ENCODE measurements at places on chromosomes 7 and 10.

DNA sequence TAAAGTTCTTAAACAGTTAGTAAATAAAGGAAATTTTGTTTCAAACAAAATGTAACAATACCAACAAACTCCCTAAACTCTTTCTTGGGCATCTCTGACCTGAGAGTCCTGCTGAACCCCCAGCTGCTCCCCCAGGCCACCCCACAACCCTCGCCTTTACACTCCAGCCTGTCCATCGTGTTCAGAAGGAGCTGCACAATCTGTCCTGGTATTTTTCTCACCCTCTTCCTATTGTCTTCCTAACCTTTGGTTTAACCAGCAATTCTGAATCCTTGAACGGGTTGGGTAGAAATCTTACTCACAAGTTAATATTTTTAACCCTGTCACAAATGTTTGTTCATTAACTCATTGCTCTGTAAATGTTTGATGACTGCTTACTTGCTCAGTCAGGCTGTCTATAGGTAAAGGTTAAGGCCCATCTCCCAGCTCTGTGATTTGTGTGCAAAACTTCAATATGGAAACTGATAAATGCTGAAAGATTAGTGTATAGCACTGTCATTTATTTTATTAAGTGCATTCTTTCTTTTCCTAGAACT lies 16.8 kb downstream of the SFRP4 start:
- DNase-seq, result no peak

DNA sequence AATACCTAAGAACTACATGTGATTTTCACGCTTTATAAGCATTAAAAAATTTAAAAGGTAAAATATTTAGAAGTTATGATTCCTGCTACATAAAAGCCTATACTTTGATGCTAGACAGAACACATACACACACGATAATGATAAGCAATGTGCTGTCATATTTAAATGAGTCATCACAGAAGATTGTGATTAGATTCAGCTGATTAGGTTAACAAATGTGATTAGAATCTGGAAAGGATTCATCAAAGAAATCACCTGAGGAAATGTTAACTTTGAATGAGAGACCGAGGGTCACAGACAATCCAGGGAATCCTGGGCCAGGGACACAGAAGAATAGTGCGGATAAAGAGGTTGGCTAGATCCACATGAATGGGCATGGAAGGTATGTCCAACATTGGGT lies 42.0 kb upstream of the CYP2C18 start:
- no peak for DNase-seq

DNA sequence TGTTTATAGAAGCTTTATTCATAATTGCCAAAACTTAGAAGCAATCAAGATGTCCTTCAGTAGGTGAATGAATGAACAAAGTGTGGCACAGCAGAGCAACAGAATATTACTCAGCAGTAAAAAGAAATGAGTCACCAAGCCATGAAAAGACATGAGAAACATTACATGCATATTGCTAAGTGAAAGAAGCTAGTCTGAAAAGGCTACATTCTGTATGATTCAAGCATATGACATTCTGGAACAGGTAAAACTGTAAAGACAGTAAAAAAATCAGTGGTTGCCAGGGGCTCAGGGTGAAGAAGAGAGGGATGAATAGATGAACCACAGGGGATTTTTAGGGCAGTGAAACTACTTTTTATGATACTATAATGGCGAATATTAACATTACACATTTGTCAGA lies 80.9 kb upstream of the APBB1IP start:
- no peak for DNase-seq

DNA sequence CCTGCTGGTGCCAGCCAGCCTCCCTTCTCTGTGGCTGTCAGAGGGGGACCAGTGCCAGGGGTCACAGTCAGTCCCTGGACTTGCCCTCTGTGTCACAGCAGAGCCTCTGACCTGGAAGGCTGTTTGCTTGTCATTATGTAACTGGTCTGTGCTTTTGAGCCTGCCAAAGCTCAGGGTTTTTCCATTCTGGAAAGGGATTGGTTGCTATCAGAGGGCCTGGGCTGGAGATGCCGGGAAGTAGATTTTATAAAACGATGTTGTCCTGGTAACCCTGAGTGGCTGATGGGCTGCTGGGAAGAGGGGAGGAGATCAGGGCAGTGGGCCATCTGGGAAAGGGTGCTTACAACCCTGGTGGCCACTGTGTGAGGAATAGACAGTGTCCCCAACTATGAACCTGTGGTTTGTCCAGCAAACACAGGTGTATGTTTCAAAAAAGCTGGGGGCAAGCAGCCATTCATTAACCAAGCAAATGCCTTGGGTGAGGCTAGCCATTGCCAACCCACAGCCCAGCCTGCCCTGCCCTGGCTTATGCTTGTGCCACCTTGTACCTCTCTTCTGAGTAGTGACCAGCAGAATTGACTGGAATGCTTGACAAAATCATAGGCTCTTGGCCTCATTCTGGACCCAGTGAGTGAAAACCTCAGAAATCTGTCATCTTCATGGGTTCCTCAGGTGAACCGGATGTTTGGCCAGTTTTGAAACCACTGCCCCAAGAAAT lies 21.6 kb downstream of the SFTPD start:
- no peak for DNase-seq

GRCh38 chr7:68440866-68441265 lies 1157.4 kb upstream of the AUTS2 start:
- DNase-seq, result no peak

DNA sequence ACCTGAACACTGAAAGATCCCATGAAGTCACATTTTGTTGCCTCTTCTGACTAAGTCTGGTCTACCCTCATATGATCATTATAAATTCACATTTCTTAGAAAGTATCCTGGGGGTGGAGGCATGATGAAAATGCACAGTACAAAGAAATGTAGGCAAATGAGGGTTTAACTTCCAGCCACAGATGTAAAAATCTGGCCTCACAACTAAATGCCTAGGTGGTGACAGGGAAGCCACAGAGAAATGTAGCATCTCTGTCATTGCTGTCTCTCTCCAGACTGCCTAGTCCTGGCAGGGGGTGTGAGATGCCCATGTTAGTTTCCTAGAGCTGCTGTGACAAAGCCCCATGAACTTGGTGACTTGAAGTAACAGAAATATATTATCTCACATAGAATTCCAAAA lies 395.9 kb downstream of the SORCS3 start:
- DNase-seq, result no peak

GRCh38 chr10:105150259-105150880 lies 509.3 kb downstream of the SORCS3 start:
- no peak for DNase-seq

- DNase-seq, result no peak
Observed at GRCh38 chr7:5238500-5238899, 44.2 kb upstream of the SLC29A4 start.

- DNase-seq, result no peak
Observed at GRCh38 chr7:156620291-156620675, 20.3 kb upstream of the RNF32 start.

DNA sequence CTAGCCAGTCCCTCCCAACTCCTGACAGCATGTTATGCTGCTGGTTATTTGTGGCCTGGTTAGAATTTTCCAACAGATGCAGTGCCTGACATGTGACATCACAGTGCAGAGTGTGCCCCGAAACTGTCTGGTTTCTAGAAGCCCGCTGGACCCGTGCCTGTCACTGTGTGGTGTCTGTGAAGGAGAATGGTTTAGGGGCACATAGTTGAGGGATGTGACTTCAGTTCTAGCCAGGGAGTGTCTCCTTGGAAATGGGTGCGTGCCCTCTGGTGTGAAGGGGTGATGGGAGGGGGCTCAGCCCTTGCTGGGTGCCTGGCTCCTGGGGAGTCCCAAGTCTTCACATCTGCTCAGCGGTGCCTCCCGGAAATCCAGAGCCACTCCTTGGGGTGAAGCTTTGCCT lies 303.6 kb downstream of the GLRX3 start:
- no peak for DNase-seq

GRCh38 chr7:15915686-15916293 lies 229.3 kb upstream of the MEOX2 start:
- no peak for DNase-seq

DNA sequence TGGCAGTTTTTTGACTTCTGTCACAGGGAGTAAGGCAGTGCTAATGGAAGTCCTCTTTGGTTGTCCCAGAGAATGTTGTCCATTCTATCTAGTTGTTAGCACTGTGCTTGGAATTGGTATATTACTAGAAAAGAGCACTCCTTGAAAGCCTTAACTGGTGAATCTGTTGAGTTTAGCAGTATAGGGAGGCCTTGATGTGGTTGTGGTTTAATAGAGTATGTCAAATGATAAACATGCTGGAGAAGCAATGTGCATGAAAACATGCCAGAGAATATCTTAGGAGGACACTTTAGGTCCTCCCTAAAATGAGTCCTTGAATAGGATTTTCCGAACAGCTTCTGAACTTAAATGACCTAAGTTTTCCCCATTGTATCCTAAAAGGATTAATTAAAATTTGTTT lies 98.6 kb downstream of the BTRC start:
- no peak for DNase-seq

GRCh38 chr7:1283941-1284742 lies 51.5 kb downstream of the UNCX start:
- no peak for DNase-seq

DNA sequence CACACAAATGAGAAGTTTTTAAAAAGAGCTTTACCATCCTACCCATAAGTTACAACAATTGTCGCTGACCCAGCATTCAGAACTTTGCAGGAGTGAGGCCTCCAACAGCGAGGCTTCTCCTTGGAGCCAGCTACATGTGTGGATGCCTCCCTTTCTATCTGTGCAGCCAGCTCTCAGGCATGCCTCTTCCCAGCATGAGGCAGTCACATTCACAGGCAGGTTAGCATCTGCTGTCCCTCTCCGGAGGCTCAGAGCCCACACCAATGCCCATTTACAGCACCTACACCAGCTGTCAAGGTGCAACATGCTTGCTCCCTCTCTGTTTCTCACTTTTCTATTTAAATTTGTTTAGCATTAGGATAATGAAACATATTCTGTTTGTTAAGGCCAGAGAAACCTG lies 278.7 kb upstream of the PODXL start:
- no peak for DNase-seq

GRCh38 chr7:26437003-26437532 lies 145.4 kb downstream of the SNX10 start:
- no peak for DNase-seq
